ENCODE measurements at places on chromosomes 7 and 10.

- no peak for DNase-seq
These were observed 53.9 kb upstream of the NPVF start for GRCh38 chr7:25282194-25282593.

- no peak for DNase-seq
These were observed 230.5 kb downstream of the FANK1 start for GRCh38 chr10:126126866-126127265.

- DNase-seq = no peak
These were observed 54.8 kb downstream of the DGKI start for GRCh38 chr7:137791930-137792329.

- DNase-seq = no peak
These were observed 20.5 kb downstream of the GSAP start for GRCh38 chr7:77395626-77396025.

GRCh38 chr7:96349572-96349971, 27.7 kb upstream of the SLC25A13 start:
- DNase-seq = no peak
